Activated CD4-positive, alpha-beta T cell treated with anti-CD3 and anti-CD28 coated beads, Interleukin-2, Interleukin-6, amounts not matched to agents 100 ng/mL and 50 ng/mL, durations not matched to agents 16 hours and 8 hours (primary cell): ENCODE measurements at places on chromosomes 6 and 20.
A peak's percentile ranks its signal among the peaks of the same experiment; 100 is the strongest.

- no peak for DNase-seq
Observed at GRCh38 chr6:168032005-168032760, 34.7 kb downstream of the KIF25 start.

DNA sequence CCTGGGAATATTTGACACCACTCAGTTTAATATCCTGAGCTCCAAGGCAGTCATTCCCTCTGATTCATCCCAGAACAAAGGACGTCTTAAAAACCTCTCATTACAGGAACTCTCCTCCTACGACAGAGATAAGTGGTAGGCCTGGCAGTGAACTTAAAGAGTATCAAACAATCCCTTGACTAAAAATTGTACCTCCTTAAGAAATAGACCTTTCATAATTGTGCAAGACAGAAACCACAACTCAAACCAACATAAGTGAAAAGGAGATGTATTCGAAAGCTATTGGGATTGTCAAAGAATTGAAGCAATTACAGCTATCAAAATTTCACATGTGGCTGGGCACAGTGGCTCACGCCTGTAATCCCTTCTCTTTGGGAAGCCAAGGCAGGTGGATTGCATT, 19.1 kb upstream of the BNIP5 start:
- peak; percentile 66 for DNase-seq

GRCh38 chr6:167097770-167098169, 25.1 kb upstream of the CCR6 start:
- no peak for DNase-seq

DNA sequence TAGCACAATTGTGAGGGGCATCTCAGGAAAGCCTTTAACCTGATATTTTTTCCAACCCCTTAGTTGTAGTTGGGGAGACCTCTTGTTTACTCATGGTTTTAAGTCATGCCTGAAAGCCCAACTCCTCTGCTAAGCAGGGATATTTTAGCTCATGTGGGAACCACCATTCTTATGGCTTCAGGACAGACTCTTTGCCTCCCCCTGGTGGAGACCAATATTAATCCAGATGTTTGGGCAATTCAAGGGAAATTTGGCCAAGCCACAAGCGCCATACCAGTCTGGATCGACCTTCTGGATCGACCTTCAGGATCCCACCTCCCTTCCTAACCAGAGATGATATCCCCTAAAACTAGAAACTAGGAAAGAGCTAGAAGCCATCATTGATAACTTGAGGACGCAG, 211.2 kb downstream of the C6orf118 start:
- peak; percentile 9 for DNase-seq

- DNase-seq = no peak
Observed at GRCh38 chr20:18164356-18164755, 26.7 kb downstream of the KAT14 start.

DNA sequence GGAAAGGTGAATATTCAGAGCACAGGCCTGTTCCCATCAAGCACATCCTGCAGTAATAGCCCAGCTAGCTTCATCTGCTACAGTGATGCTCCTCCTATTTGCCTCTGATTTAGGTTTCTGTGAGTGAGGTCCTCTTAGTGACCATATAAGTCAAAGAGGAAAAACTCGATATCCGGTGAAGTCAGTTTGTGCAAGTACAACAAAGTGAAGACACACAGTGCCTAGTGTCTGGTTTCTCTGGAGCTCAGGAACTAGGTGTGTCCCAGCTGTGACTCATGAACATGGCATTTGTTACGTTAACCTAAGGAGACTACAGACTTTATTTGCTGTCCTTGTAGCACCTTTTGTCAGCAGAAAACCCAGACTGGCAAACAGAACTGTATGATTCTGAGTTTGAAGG, 33.9 kb downstream of the EDN1 start:
- no peak for DNase-seq

- no peak for DNase-seq
Observed at GRCh38 chr6:92377137-92377536, 1042.2 kb downstream of the EPHA7 start.

DNA sequence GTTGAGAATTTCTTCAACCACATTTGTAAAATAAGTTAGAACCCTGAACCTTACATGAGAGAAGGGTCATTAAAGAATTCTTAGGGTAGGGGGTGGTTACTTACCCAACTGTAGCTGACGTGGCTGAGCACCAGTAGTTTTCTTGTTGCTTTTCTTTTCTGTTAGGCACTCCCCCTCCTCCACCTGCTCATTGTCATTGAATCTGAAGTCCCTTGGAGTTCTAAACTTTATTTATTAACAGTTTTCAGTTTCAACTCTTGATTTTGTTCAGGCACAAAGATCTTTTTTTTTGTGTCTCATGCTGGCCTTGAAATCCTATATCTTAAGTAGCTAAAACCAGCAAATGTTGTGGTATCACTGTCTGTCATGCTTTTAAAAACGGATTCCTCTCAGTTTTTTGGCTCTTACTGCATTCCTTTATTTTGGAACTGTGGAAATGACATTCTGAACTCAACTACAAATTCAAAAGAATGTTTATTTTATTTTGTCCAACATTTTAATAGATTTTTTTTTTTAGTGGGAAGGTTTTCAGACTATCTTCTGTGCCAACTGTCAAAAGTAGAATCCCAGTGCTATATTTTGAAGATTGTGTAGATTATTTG, 465.2 kb downstream of the PHF3 start:
- DNase-seq = no peak

DNA sequence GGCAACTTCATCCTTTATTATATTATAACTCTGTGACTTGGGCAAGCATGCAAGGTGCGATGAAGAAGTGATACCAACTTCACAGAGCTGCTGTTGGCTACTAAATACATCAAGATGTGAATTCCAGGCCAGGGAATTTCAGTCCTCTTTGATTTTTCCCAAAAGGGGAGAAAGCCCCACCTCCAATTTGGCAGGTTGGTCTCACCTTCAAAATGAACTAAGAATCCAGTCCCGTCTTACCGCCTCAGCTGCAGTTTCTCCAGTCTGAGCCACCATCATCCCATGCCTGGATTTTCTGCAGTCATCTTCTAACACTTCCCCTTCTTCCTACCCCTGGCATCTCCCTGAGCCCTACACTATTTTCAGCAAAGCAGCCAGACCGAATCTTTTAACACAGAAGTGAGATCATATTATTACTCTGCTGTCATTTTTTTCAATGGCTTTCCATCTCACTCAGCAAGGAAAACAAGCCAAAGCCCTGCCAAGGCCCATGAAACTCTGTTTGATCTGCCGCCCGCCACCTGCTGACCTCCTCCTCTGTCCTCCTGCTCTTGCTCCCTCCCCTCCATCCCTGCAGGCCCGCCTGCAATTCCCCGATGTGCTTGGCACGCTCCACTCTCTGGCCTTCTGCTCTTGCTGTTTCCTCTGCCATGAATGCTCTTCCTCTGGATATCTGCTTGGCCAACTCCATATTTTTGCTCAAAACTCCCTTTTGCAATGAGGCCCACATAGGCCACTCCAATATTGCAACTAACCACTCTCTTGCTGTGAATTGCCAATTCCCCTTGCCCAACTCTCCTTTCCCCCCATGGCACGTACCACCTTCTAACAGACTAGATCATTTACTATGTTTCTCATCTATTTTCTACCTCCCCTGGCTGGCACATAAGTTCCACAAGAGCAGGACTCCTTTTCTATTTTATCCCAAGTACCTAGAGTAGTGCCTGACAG, 46.0 kb upstream of the TAGAP start:
- DNase-seq = no peak

- no peak for DNase-seq
Observed at GRCh38 chr6:70846207-70846835, 110.5 kb downstream of the B3GAT2 start.

GRCh38 chr6:10382322-10382721, 32.6 kb downstream of the TFAP2A start:
- no peak for DNase-seq

- no peak for DNase-seq
Observed at GRCh38 chr6:145626857-145627256, 108.5 kb downstream of the EPM2A start.

- DNase-seq = no peak
Observed at GRCh38 chr20:57801581-57801980, 91.8 kb upstream of the PMEPA1 start.

GRCh38 chr6:138371720-138372119, 6.0 kb upstream of the SMIM28 start:
- no peak for DNase-seq

DNA sequence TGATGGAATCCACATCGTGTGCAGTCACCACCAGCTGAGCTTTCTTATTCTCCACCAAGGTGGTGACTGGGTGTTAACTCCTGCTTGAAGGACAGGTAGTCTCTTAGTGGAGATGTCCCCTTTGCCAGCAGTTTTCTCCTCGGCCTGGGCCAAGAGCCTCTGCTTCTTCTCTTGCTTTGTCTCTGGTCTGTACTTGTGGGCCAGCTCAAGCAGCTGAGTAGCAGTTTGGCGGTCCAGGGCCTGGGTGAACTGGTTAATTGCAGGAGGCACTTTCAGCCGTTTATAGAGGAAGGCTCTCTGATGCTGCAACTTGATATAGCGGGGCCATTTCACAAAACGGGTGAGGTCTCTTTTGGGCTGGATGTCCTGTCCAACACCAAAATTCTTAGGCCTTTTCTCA, 76.0 kb upstream of the NNAT start:
- no peak for DNase-seq

DNA sequence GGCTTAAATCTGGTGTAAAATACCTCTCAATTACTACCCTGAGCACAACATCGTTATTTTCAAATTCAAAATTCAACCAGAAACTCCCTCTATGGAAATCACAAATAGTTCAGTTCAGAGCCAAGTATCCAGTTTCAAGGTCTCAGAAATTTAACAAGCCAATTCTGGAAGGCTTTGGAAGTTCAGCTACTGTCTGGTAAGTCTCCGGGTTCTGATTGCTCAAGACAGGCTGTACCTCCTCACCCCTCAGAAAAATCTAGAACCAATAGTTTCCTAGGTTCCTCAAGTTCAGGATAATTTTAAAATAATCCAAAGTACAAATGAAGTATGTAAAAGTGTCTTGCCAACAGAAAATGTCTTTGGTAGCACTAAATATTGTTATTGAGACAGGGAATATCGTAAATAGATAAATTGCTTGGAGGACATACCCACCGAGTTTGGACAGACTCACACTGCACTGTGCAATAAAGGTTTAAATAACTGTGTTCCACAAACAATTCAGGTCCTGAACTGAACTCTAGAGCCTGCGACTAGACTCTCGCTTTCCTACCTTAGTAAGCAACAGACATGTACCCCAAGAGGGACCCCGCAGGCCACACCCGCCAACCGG, 729 bp downstream of the ATG5 start:
- DNase-seq = no peak

GRCh38 chr20:8997701-8998117, 71.2 kb upstream of the PLCB4 start:
- DNase-seq = no peak

- DNase-seq = no peak
Observed at GRCh38 chr20:20019123-20019522, 2.0 kb downstream of the NAA20 start.

DNA sequence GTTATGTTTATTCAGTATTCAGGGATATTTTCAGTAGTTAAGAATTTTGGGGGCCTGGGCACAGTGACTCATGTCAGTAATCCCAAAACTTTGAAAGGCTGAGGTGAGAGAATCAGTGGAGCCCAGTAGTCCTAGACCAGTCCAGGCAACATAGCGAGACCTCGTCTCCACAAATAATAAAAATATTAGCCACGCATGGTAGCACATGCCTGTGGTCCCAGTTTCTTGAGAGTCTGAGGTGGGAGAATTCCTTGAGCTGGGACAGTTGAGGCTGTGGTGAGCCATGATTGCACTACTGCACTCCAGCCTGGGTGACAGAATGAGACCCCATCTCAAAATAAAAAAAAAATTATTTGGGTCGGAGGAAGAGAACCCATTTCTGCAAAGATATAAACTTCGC, 20.3 kb downstream of the ADGRG6 start:
- no peak for DNase-seq

DNA sequence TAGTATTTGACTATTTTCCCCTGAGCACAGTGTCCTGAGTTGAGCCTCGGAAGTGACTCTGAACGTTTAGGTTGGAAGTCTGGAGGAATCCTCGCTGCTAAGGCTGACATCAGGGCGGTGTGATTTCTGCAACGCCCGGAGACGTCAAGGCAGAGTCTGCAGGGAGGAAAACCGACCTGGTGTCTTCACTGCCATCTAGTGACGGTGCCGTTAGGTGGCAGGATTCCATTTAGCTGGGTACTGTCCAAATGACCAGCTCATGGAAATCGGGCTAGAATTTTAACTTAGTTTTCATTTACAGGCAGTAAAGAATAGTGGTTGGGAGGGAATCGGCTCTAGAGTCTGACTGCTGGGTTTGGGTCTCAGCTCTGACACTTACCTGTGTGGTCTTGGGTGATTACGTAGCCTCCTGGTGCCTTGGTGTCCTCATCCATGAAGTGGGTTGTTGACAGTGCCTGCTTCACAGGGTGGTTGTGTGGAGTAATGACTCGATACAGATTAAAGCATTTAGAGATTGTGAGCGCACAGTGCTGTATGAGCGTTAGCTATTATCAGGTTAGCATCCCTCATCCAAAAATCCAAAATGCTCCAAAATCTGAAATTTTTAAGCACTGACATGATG, 35.0 kb downstream of the FOXF2 start:
- DNase-seq = peak; percentile 36

DNA sequence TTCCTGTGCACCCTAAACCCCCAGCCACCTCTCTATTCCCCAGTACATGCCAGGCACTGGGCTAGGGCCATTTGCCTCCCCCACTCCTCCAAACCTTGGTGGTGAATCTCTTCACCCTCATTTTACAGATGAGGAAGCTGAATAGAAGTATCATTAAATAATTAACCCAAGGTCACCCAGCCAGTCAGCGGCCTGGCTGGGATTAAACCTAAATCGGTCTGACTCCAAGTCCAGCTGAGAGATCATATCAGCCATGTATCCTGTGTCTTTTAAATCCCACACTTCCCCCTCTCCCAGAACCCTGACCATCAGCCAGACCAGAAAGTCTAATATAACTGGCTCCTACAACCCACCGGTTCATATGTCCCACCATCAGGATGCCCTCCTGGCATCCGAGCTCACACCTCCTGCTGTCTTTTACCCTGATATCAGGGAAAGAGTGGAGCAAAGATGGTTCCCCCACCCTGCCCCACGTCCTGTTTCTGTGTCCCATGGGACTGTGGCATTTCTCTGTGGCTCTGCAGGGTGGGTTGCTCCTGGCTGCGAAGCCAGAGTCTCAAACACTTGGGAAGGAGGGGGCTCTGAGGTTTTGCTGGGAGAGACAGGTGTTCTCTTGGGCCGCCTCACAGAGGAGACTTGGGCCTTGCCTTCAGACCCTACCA, 145.3 kb downstream of the VEGFA start:
- no peak for DNase-seq

DNA sequence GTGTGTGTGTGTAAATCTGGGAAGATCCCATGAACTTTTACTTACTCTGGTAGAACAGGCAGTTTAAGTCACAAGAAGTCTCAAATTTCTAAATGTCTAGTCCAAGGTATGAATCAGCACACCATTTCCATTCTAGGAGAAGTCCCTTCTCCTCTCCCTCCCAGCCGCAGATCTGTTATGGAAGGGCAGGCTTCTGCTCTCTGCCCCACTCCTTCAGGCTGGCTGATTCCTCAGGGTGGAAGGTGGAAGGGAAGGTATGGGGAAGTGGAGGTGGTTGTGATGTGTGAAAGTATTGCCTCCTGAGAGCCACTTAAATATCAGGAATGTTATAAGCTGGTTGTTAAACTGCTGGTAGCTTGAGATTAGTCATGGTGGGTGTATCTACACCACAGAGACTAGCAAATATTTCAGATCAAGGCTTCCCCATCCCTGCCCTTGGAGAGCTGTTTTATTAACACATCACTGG, 44.5 kb upstream of the LAMA4 start:
- no peak for DNase-seq
